Activated CD4-positive, alpha-beta T cell treated with anti-CD3 and anti-CD28 coated beads for 36 hours (primary cell): ENCODE measurements at places on chromosomes 4 and X. TPM values are rescaled to one million over a fixed set of nuclear protein-coding genes. Genes with fewer than 3 reads are reported as not detected.

DNA sequence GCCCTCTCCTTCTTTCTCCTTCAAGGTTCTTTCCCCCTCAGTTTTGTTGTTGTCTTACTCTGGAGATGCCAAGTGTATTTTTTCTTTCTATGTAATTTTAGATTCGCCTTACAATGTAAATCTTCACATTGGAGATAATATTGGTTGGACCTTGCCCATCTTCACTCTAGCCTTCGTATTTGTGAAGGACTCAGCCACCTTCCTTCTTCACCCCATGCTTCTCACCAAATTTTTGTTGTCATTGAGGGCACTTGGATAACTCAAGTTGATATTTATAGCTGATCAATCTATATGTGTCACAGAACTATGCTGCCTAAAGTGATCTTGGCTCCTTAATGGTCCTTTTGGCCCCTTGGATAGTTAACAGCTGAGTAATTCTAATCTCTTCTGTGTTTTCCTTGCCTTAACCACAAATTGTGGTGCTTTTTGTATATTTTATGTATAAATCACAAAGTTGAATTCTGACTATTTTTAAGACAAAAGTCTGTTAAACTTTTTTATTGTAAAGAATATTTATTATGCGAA, 6.5 kb downstream of the SPRY1 start:
- no peak for DNase-seq

- DNase-seq = peak; percentile 57
Observed at GRCh38 chrX:104112326-104112951, at the start of gene ZCCHC18. Gene ZCCHC18 (plus strand): TSS chrX:104112523. CDS start chrX:104114112, 1,589 bp downstream.

DNA sequence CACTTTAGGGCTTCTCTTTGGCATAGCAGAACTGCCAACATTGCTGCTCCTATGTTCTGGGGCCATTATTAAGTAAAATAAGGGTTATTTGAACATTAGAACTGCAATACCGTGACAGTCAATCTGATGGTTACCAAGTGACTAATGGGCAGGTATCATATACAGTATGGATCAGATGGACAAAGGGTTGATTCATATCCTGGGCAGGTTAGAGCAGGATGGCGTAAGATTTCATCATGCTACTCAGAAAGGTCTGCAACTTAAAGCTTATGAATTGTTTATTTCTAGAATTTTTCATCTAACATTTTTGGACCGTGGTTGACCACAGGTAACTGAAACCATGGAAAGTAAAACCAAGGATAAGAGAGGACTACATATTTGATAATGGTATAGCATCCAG, 40.9 kb downstream of the BRCC3 start:
- DNase-seq = no peak

- no peak for DNase-seq
Observed at GRCh38 chr4:23882976-23883531, 6.8 kb downstream of the PPARGC1A start.

DNA sequence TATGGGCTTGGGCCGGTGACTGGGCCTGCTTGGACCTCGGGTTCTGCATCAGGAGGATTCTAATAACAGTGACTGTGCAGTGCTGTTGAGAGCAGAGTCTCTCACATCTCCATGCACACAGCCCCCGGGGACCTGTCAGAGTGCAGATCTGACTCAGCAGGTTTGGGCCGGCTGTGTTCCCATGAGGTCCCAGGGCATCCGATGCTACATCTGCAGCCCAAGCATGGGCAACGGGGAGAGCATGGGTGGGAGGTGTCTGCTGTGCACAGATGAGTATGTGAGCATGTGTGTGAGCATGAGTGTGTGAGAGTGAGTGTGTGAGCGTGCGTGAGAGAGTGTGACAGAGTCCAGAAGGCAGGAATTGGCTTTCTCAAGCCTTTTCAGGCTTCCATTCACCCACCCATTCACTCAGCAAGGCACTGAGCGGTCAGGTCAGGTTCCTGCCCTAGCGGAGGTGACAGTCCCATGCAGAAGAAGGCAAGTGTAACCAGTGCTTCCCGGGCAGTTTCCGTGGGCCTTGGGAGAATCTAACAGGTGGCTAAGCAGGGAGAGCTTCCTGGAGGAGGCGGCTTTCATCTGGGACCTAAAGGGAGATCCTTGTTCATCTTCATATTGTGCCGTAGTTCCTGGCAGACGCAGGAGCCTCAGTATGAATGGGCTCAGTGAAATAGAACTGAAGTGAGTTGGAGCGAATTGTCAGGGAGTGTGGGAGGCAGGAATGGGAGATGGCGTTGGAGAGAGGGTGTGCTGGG, 62.6 kb downstream of the SORCS2 start:
- DNase-seq = no peak

The RS1 gene
- not detected for total RNA-seq

The FSTL5 gene
- not detected for total RNA-seq

- no peak for DNase-seq
Observed at GRCh38 chrX:151596282-151596681, 32.8 kb downstream of the PASD1 start.

DNA sequence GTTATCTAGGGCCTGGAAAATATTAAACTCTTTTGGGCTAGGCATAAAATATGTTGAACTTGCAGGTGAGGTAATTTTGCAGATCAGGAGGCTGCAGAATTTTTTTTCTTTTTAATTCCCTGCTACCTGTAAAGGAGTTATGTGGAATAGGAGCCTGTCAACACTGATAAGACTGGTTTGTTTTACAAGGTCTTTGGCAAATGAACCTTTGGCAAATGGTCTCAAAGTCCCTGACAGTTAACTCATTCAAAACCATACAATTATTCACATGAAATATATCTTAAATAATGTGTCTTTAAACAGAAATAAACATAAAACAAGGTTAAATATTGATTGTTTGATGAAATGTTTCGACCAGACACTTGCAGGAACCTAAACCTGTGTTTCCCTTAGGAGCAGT, 340.2 kb downstream of the GASK1B start:
- no peak for DNase-seq

- no peak for DNase-seq
Observed at GRCh38 chrX:148728901-148729300, 228.5 kb downstream of the AFF2 start.

DNA sequence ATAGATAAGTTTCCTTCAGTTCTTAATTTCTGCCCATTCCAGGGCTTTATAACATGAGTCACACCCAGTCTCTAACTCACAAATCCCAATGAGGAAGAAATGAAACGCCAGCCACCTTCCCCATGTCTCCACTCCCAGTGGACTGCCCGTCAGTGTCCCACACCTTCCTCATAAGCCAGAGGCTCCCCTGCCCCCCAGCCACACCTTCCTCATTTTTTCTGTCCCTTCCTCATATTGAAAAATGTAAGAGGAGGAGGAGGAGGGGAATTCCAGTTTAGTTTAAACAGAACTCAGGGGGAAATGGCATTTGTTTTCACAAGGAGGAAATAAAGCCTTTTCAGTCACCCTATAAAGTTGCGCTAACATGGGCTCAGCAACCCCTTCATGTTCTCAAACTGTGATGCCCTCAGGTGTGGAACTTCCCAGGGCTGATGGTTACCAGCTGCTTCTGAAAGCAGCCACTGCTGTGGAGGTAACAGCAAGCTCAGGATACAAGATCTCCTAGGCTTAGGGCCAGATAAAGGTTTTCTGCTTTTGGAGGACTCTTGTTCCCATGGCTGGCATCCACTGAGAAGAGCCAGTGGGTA, 97.8 kb downstream of the PARM1 start:
- DNase-seq = no peak

The MXRA5 gene
- not detected for total RNA-seq

GRCh38 chr4:145937971-145938611, 532 bp downstream of the ZNF827 start:
- DNase-seq = peak; percentile 55

DNA sequence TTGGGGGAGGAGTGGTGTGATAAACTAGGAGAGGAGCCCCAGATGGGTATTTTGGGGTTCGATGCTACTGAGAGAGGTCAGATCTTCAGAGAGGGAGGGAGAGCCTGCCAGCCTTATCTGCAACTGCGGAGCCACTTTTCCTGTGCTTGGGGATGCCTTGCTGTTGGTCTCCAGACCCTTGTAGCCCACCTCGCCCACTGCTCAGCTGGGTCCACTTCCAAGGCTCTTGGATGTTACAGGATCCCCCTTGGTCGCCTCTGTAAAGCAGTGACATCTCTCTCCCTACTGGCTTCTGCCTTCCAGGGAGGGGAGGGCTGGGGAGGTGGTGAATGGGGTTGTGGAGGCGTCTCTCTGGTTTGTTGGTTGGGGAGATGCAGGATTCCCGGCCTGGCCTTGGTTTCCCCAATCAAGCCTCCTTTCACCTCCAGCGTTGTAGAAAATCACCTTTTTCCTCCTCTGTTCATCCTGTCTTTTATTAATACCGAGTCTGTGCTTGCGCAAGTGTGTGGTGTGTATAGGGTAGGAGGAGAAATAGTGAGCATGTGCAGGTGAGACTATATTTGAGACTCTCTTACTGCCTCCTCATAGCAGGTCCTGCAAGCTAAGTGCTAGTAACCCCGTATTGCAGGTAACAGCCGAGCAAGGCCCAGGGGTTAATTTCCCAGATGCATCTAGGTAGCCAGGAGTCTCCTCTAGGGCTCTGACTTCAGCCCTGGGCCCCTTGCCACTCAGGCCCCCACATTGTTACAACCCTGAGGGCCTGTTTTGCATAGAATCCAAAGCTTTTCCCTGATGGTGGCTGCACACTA, 337.4 kb downstream of the ARHGAP10 start:
- no peak for DNase-seq

The CRLF2 gene
- 1.3 TPM for total RNA-seq

The AFM gene
- total RNA-seq = not detected

DNA sequence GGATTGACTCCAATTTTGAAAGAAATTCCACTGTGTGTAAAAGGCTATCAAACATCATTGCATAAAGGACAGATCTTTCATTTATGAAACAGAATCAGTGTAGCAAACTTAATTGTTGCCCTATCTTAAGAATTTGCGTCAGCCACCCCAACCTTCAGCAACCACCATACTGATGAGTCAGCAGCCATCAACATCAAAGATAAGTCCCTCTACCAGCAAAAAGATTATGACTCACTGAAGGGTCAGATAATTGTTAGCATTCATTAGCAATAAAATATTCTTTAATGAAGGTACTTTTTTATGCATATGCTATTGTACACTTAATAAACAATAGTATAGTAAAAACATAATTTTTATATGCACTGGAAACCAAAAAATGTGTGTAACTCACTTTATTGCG, 15.8 kb upstream of the GRSF1 start:
- DNase-seq = no peak

The ZIC3 gene
- total RNA-seq = not detected

GRCh38 chr4:151624626-151625565, 135.9 kb downstream of the GATB start:
- DNase-seq = no peak

DNA sequence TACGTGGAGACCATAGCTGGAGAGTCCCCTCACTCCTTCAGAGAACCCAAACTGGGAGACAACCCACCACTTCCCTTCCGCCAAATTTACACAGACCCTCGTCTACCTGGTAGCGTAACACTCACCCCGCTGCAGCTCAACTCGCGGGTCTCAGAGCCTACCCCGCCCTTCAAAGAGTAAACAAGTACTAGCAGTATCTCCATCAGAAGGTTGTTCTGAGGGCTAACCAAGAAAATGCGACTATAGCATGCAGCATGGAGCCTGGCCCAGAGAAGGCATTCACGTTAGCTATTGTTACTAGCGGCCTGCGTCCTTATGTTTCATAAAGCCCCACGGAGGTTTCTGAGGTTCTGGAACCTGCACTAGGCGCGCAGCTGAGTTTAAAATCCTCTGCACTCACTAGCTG, 531 bp upstream of the MANBA start:
- peak; percentile 39 for DNase-seq

GRCh38 chr4:124487651-124488050, 224.9 kb downstream of the ANKRD50 start:
- no peak for DNase-seq

- DNase-seq = no peak
Observed at GRCh38 chr4:165662341-165662740, 210.7 kb upstream of the TLL1 start.

DNA sequence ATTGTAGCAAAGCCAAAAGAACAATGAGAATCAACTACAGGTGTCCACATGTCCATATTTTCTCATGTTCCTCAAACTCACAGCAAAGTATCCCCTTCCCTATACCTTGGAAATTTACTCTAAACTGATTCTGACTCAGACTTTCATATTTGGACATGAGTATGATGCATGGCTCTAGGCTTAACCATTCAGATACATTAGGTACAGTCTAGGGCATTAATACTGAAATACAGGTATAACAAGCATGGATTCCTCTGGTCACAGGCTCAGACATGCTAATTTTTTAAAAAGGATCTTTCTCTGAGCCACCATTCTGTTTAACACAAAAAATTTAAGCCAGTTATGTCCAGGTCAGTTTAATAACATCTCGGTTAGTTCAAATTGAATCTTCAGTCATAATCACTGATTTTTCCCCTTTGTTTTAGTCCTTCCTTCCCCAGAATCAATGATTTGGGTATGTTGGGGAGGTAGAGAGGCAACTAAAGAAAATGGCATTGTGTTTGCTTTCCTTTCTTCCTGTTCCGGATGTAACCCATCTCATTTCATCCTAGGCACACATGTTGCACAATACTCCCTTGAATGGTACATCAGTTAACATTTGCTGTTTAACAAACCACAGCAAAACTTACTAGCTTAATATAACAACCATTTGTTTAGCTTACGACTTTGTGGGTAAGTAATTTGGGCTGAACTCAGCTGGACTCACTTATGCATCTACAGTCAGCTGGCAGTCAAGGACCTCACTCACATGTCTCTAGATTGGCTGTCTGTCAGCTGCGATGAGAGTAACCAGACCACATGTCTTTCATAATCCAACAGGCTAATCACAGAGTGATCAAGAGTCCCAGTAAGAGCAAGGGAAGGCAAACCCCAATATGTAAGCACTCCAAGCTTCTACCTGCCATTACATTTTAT, 75.3 kb upstream of the GRIA3 start:
- DNase-seq = no peak

The FBXW7 gene
- total RNA-seq = 29.8 TPM

GRCh38 chr4:118774989-118775388, 60.9 kb downstream of the SEC24D start:
- no peak for DNase-seq

DNA sequence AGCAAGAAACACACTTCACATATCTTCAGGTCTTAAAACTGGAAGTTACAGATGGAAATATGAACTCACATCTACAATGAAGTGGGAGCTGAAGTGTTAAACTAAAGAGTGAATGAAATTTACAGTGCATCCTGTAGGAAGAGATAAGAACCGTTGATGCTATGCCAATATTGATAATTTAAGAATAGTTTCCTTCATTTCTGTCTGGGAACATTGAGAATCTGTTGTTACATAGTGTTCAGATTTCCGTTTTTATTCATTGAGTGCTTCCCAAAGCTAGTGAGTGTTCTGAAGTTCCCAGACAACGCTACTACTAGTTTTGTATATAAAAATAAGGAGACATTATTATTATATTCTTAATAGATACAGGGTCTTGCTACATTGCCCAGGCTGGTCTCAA, 52.3 kb downstream of the UBE2K start:
- no peak for DNase-seq

The TBX22 gene
- total RNA-seq = not detected

GRCh38 chr4:1464581-1465171, 58.4 kb upstream of the NKX1-1 start:
- no peak for DNase-seq

The TMEM31 gene
- total RNA-seq = 0.79 TPM
